A172 (cell line): ENCODE measurements at places on chromosomes 12 and 14. TPM values are rescaled to one million over a fixed set of nuclear protein-coding genes. Genes with fewer than 3 reads are reported as not detected.

GRCh38 chr12:122081083-122081696 lies 2.6 kb downstream of the MLXIP start:
- DNase-seq = no peak

DNA sequence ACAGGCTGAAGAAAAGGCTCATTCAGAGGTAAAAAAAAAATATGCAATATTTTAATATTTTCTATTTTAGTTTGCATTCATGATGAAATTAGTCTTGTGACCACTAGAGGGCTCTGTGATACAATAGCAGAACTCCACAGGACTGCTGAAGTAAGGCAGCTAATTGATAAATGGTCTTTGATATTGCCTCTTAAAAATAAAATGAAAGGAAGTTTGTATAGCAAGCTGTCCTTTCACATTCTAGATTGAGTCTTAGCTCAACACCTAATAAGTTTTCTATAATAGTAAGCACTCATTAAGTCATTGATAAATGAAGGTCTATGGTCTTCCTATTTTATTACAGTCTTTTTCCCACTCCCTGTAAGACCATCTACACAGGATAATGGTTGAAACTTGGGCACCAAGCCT lies 315.7 kb downstream of the NAV3 start:
- peak; percentile 10 for DNase-seq

DNA sequence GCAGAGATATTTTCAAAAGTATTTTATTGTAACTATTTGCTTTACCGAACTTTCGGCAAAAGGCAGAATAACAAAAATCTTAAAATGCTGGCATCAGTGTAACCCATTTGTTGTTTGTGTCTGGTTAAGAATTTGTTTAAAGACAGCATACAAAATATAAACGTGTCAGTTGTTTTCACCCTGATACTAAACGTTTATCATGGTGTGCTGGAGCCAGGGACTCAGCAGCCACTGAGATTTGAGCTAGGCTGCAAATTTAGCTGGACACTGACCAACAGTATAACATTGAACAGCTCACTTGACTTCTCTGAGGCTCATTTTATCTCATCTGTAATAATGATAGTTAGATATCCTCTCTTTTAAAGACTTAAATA lies 183.7 kb downstream of the TMTC3 start:
- DNase-seq = no peak

GRCh38 chr14:93669632-93670031 lies 118.7 kb downstream of the PRIMA1 start:
- DNase-seq = no peak

- DNase-seq = no peak
These were observed 182.4 kb downstream of the EGLN3 start for GRCh38 chr14:33768458-33768830.

DNA sequence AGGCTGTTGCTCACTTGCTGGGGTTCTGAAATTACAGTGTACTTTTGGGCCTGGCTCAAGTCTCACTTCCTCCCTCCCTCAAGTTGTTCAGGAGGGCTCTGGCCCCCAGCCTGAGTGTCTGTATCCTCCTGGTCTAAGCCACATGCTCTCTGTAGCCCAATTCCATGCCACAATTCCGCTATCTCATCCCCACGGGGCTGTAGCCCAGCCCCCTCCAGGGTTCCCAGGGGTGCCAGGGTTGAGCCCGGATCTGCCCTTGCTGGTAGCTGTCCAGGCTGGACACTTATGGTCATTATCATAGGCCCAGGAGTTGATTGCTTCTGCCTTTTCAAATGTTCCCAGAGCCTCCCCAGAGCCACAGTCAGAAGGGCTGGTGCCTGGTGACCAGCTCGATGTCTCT lies 65.3 kb downstream of the PRIMA1 start:
- no peak for DNase-seq

- DNase-seq = no peak
These were observed 564.0 kb downstream of the CCER1 start for GRCh38 chr12:90390947-90391346.

- DNase-seq = no peak
These were observed 768.1 kb upstream of the TBX3 start for GRCh38 chr12:115451780-115452736.

DNA sequence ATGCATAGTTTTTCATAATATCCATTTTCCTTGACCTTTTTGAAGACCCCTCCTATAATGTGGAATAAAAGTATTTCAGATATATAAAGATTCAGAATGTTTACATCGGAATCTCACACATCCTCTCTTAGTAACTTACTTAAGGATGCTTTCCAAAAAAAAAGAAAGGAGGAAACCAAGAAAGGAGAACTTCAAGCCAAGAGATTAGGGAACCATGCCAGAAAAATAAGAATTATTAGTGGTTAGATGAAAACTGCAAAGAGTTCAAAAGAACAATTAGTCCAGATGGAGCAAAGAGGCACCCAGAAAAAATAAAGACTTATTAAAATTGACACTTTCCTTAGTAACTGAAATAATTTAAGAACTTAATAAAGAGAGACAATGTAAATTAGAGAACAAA lies 179.2 kb downstream of the DUSP6 start:
- no peak for DNase-seq

DNA sequence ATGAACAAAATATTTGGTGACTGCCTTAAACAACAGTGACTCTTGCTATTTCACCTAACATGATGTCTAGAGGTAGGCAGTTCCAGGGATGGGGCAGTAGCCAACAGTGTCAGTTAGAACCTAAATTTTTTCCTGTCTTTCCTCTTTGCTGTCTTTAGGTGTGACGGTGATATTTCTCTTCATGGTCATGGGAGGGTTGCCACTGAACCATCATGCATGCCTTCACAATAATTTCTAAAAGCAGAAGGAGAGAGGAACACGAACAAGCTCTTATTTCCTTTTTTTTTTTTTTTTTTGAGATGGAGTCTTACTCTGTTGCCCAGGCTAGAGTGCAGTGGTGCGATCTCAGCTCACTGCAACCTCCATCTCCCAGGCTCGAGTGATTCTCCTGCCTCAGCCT lies 2.4 kb downstream of the CCDC63 start:
- DNase-seq = no peak

- no peak for DNase-seq
These were observed 535.7 kb upstream of the FBXO33 start for GRCh38 chr14:39967885-39968284.

- no peak for DNase-seq
These were observed 53.2 kb downstream of the AMN start for GRCh38 chr14:102975662-102976061.

- DNase-seq = no peak
These were observed 147.0 kb downstream of the PTPRO start for GRCh38 chr12:15469356-15469755.

GRCh38 chr12:6241495-6241894 lies 41.3 kb downstream of the CD9 start:
- no peak for DNase-seq

- DNase-seq = peak; percentile 12
These were observed 69.5 kb downstream of the ADAMTS20 start for GRCh38 chr12:43482311-43483085.

DNA sequence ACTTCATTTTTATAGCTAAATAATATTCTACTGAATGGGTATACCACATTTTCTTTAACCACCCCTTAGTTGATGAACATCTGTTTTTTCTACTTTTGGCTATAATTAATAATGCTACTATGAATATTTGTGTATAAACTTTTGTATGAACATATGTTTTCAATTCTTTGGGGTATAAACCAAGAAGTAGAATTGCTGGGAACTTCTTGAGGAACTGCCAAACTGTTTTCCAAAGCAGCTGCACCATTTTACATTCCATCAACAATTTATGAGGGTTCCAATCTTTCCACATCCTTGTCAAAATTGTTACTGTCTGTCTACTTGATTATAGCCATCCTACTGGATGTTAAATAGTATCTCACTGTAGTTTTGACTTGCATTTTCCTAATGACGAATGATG lies 221.8 kb downstream of the PRKD1 start:
- no peak for DNase-seq

DNA sequence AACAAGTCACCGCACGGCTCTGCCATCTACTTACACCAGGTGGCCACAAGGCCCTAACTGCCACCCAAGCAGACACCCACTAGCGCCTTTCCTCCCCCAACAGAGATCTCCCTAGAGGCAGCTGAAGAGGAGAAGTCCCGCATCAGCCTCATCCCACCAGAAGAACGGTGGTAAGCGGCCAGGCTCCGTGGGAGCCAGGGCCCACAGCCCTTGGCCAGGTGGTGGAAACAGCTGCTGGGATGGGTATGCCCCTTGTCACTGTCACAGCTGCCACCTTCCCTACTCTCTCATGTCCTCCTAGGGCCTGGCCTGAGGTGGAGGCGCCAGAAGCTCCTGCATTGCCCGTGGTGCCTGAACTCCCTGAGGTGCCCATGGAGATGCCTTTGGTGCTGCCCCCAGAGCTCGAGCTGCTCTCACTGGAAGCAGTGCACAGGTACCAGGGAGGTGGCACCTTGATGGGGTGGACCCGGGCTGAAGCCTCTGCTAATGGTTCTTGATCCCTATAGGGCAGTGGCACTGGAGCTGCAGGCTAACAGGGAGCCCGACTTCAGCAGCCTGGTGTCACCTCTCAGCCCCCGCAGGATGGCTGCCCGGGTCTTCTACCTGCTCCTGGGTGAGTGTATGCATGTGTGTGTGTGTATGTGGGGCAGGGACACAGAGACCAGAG lies 7.5 kb downstream of the REC8 start:
- DNase-seq = no peak

GRCh38 chr14:30016002-30016401 lies 88.4 kb upstream of the PRKD1 start:
- DNase-seq = no peak

- DNase-seq = peak; percentile 20
These were observed 66.0 kb upstream of the YARS2 start for GRCh38 chr12:32821710-32822109.

- no peak for DNase-seq
These were observed 31.7 kb upstream of the APPL2 start for GRCh38 chr12:105267711-105268110.

GRCh38 chr12:581746-582145 lies 81.5 kb downstream of the NINJ2 start:
- DNase-seq = no peak

GRCh38 chr14:100237735-100238418 lies 1.1 kb upstream of the YY1 start:
- DNase-seq = peak; percentile 23

- DNase-seq = peak; percentile 21
These were observed 44.4 kb upstream of the PLXNC1 start for GRCh38 chr12:94103986-94104385.

GRCh38 chr12:83140135-83140534 lies 453.4 kb downstream of the TMTC2 start:
- no peak for DNase-seq

- no peak for DNase-seq
These were observed 109.4 kb downstream of the SLC15A5 start for GRCh38 chr12:16168078-16168477.

DNA sequence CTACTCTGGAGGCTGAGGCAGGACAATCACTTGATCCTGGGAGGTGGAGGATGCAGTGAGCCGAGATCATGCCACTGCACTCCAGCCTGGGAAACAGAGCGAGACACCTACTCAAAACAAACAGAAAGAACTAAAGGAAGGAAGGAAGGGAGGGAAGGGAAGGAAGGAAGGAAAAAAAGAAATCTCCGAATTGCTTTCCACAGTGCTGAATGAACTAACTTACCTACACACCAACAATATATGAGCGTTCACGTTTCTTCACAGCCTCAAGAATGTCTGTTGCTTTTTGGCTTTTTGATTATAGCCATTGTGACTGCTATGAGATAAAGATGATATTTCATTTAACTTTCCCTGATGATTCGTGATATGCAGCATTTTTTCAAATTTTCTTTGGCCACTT lies 1343.7 kb downstream of the LRFN5 start:
- no peak for DNase-seq

DNA sequence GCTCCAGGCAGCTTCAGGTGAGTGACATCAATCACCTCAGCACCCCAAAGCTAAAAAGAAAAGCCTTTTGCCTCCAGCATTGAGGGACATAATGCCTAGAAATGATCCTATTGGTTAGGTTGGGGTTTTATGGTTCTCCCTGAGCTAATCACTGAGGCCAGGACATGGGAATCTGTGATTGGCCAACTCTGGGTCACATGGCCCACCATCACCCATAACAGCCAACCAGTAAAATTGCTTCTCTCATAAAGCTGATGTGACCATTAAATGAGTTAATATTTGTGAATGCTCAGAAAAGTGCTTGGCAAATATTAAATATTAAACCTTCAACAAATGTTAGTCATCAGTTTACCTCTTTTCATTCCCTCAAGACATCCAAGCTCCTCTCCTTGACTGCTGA lies 60.2 kb downstream of the TBX3 start:
- DNase-seq = no peak

DNA sequence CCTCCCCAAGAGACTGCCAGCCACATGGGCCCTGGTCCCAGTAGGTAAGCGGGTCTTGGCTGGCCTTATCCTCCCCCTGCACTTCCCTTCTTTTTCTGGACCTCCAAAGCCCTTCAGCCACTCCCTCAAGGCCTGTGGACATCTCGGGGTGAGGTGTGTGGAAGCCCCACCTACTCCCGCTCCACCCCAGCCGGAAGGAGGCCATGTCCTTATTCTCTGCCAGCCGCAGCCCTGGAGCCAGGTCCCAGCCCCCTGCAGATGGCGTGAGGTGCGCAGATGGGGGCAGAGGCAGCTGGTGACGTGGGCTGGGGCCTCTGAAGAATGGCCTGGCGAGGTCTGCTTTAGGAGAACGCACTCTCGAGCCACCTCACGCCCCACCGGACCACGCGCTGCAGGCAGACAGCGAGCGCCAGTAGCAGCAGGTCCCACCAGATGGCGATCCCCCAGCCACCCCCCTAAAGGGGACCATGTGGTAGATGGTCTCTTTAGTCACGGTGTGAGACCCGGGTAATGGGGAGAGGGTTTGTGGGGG lies 167.1 kb downstream of the TSPAN9 start:
- DNase-seq = no peak

DNA sequence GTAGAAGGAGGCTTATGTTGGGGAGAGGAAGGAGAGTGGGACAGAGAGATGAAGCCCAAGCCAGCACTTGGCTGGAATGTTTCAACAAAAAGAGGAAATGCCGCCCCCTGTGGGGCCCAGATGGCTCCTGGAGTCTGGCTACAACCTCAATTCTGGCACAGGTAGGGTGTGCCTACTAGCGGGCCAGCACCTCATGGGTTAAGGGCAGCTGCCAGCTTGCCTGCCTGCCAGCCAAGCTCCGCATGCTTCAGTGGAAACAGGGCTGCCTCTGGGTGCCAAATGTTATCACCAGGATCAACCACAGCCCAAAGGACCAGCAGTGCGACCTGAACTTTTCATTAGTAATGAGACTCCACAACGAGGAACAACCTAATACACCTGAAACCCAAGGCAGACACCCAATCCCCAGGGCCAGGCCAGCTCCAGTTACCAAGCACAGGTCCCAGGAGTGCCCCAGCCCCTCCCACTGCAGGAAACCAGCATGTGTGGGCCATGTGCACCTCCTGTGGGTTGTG lies 11.3 kb downstream of the RAB15 start:
- no peak for DNase-seq

GRCh38 chr12:130555628-130556485 lies 160.2 kb downstream of the RIMBP2 start:
- no peak for DNase-seq

The RBP5 gene
- 0.31 TPM in 1 of 2 replicates, not detected in the other for total RNA-seq

The SLC35F4 gene
- total RNA-seq = not detected in 2 replicates

The HOXC4 gene
- not detected in 2 replicates for total RNA-seq

The OR4M1 gene
- total RNA-seq = not detected in 2 replicates

The CABP1 gene
- 0.83 TPM in 1 of 2 replicates, not detected in the other for total RNA-seq

The PIWIL1 gene
- total RNA-seq = not detected in 2 replicates

The RFLNA gene
- total RNA-seq = not detected in 2 replicates

The SYCP3 gene
- total RNA-seq = not detected in 2 replicates

The GRIN2B gene
- not detected in 2 replicates for total RNA-seq

The KCNJ8 gene
- total RNA-seq = not detected in 2 replicates

The ABCD4 gene
- total RNA-seq = 13.1 and 15.8 TPM in 2 replicates
